ENCODE measurements at places on chromosomes 12 and 14.

GRCh38 chr14:105471297-105471821 lies 3.3 kb upstream of the CRIP2 start:
- DNase-seq: no peak

DNA sequence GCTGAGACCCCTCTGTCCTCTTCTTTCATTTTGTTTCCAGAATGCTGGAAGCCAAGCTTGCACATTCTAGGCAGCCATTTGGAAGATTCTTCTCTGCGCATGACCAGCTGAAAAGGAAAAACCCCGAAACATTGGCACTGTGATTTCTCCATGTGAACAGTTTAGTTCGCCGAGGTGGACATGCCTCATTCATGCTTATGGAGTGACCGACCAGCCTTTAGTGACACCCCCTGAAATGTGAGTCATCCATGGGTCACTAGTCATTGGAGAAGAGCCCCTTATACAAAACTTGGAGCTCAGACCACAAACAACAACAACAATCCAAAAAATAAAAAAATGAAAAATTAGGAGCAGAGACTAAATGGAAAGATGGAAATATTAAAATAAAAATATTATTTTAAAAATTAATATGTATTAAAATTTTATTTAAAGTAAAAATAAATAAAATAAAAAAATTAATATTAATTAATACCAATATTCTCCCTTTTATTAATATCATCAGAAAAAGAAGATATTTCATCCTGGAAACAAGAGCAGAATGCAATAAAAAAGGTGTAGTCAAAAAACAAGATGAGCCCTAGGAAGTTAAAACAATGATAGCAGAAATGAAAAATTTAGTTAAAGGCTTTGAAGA lies 9.5 kb upstream of the KRT7 start:
- DNase-seq: no peak

GRCh38 chr12:120079411-120080400 lies 36.8 kb downstream of the RAB35 start:
- DNase-seq: no peak

GRCh38 chr12:51087818-51088217 lies 4.4 kb upstream of the CSRNP2 start:
- no peak for DNase-seq

DNA sequence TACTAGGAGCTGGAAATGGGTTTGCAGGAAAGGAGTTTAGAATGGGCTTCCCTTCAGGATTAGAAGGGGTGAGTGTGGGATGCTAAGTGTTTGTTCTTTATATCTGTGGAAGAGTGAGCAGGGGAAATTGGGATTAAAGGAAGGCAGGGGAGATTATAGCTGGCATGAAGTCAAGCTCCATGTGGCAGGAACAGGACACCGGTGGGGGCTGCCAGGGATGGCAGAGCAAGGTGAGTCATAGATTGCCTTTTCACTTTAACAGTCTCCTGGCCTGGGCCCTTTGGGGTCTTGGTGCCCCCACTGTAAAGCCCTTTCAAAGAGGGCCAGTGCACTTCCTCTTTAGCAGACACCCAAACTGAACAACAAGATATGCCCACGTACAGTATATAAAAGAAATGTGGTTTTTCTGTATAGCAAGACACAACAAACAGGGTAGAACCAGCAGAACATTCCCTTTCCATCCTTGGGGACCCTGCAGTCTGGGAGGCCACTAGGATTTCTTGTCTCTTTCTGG lies 23.1 kb upstream of the FBXO21 start:
- DNase-seq: no peak

DNA sequence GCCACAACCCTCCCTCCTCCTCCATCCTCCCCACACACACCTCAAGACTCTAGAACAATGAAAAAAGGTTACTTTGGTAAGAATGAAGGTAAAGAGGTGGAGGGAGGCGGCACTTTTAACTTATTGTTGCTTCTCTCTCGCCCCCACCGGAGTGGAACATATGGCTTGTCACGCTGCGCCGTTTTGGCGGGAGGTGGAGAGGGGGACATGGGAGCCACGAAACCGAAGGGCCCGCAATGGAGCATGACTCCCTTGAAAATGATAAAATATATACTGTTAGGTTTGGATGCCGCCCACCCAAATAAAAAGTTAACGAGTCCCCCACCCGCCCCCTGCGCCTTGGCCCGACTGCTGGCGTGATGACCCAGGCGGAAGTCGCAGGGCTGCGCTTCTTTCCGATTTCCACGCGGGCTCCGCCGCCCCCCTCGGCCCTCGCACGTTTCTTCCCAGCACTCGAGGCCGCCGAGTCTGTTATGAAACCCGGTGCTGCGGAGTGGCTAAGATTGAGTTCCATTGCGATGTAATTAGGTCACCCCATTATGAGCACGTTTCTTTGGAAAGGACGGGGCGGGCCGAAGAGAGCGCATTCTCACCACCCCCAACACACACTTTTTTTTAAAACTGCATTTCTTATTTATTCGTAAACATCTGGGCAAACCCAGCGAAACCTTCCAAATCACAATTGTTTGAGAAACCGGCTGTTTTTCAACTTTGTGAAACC lies 1.4 kb upstream of the ZFP36L1 start:
- DNase-seq: no peak

- DNase-seq: no peak
These were observed 107.9 kb downstream of the PPM1H start for GRCh38 chr12:62827042-62827441.

- DNase-seq: no peak
These were observed 323.0 kb downstream of the VRK1 start for GRCh38 chr14:97120204-97120603.

DNA sequence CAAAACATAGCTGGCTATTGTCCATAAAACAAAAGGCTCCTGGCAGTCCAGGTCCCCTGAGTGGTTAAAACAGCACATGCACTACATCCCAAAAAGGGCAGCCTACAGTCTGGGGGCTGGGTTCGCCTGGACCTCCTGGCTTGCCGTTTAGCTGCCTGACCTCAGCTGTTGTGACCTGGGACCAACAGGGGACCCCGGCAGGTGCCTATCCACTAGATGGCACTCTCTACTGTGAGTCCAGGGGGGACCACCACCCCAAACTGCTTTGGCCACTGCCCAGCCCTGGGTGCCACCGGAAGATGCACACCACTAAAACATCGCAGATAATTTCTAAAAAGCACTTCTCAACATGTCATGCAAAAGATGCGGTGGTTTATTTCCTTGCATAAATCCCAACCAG lies 2.9 kb upstream of the RTL1 start:
- DNase-seq: no peak

DNA sequence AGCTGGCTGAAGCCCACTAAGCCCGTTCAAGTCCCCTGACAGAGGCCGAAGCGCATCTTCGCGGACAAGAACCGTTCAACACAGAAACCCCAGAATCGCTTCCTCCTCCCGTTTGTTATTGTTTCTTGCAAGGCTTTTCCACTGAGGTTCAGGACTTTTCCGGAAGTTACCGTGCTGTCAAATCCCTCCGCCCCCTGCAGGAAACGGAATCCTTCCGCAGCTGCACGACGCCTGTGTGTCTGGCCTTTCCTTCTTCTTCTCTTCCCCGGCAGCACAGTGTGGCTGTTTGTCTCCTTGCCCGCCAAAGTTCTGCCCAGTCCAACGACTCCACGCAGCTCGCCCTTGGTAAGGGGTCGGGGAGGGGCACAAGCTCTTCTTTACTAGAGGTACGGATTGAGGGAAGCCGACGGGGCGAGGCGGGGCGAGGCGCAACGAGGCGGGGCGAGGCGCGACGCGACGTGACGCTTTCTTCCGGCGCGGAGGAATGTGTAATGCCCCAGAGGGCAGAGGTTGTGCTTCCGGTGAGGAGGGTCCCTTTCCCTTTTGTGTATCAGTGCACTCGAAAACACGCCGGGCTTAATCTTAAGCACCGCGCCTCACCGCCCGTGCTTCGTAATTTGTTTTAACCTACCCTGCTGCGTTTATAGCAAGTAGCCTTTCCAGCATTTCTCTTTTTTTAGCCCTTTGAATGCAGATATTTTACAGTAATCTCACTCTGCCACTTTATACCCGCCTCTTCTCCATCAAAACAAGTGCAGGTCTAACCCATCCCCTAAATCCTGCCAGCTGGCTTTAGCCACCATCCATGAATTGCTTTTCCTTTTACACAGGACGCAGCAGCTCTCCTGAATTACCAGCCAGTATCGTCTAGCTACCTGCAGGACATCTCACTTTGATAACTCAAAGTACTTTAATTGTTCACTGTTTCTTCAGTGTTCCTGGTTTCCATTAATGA lies at the start of gene KDM5A:
Gene KDM5A (minus strand): TSS at position 179 of the 955 bp plus-strand sequence. CDS start 229 bp downstream, outside the sequence.
- no peak for DNase-seq

GRCh38 chr14:22556021-22556989 lies 32.7 kb downstream of the DAD1 start:
- DNase-seq: no peak

GRCh38 chr14:26765301-26765700 lies 167.5 kb upstream of the NOVA1 start:
- no peak for DNase-seq

- DNase-seq: no peak
These were observed 135.1 kb upstream of the DIO2 start for GRCh38 chr14:80346395-80346794.

DNA sequence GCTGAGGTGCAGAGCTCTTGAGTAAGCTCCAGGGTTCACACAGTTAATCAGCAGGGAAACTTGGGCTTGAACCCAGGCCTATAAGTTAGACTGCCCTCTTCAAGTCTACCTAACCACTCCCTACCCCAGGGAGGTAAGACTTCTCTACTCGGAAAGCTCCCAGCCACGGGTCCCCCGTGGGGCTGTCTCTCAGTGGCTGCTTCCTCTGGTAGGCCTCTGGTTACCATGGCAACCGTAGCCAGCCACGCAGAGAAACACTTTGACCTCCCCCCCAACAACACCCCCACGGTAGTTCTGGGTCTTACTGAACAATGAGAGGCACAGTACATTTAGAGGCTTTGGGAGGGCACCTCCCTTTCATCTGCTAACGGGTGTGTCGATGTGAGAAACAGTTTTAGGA lies 245.2 kb downstream of the AACS start:
- no peak for DNase-seq

DNA sequence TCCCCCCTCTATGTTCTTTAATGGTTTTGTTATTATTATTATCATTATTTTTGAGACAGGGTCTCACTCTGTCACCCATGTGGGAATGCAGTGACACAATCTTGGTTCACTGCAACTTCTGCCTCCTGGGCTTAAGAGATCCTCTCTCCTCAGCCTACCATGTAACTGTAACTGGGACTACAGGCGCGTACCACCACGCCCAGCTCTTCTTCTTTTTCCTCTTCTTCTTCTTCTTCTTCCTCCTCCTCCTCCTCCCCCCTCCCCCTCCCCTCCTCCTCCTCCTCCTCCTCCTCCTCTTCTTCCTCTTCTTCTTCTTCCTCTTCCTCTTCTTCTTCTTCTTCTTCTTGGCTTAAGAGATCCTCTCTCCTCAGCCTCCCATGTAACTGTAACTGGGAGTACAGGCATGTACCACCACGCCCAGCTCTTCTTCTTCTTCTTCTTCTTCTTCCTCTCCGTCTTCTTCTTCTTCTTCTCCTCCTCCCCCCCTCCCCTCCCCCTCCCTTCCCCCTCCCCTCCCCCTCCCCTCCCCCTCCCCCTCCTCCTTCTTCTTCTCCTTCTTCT lies 5.4 kb upstream of the KRT7 start:
- no peak for DNase-seq

DNA sequence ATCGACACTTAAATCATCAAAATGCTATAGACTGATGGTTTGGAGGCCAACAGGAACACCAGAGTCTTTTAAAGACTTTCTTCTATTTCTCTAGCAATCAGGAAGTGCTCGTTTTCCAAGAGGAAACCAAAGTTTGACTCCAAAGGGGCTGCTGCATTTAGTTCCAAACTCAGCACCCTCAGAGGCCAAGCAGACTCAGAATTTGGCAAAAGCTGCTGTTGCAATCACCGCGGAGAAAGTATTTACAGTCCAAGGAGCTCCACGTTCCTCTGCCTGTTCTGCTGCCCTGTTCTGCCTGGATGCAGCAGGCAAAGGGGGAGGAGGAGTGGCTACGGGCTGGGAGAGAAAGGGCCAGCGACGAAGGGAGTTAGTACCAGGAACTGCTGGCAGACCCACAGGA lies 325.1 kb downstream of the BCL11B start:
- no peak for DNase-seq

DNA sequence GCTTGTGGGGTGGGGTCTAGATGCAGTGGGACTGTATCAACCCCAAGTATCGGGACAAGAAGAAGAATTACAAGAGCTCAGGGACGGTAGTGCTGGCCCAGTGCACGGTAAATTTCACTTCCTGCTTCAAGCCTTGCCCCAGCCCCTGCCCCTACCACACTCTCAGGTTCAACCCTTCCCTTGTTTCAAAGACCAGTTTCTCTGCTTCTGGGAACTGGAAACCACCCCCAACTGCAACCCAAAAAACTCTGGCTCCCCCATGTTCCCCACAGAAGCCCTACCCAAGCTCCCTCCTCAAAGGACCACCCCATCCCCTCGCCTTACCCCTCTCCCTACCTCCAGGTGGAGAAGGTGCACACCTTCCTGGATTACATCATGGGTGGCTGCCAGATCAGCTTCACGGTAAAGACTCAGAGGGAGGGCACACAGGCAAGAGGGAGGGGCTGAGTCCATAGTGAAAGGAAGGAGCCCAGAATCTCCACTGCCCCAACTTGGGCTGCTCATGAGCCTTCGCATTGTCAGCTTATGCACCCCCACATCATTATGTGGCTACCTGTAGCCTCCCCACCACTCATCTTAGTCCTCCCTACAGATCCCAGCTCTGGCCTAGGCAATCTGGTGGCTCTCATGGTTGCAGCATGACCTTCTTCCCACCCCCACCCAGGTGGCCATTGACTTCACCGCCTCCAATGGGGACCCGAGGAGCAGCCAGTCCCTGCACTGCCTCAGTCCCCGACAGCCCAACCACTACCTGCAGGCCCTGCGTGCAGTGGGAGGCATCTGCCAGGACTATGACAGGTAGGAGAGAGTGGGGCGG lies 4.3 kb downstream of the CPNE6 start:
- no peak for DNase-seq

- DNase-seq: no peak
These were observed at the start of gene DIO2 for GRCh38 chr14:80211153-80212022. DIO2 (minus strand) TSS chr14:80211504; CDS start chr14:80211472, 32 bp downstream.

GRCh38 chr12:10511756-10512355 lies 6.2 kb downstream of the EIF2S3B start:
- DNase-seq: no peak

GRCh38 chr12:6180268-6181051 lies 19.7 kb upstream of the CD9 start:
- no peak for DNase-seq

DNA sequence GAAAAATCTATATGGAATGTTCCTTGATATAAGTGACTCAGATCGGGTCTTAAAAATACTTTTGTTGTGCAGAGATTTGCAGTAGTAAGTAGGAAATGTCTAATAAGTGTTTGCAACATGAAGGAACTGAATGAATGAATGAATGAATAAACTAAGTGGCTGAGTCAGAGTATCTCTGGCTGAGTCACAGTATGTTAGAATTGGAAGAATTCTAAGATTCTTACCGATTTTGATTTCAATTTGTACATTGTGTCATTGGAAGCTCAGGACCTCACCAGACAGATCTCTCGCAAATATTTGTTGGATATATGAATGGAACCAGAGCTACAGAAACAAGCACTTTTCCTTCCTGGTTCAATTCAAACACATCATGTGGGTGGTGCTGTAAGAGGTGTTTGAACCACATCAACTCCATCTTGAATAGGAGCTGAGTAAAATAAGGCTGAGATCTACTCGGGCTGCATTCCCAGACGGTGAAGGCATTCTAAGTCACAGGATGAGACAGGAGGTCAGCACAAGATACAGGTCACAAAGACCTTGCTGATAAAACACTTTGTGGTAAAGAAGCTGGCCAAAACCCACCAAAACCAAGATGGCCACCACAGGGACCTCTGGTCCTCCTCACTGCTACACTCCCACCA lies 123.9 kb upstream of the FOXN3 start:
- DNase-seq: no peak

- DNase-seq: no peak
These were observed 111.9 kb downstream of the GARIN6 start for GRCh38 chr12:99759444-99759843.

GRCh38 chr14:64722842-64723447 lies 18.7 kb downstream of the PLEKHG3 start:
- no peak for DNase-seq
